ENCODE measurements at places on chromosomes 5 and 9.
A peak's percentile ranks its signal among the peaks of the same experiment; 100 is the strongest.

DNA sequence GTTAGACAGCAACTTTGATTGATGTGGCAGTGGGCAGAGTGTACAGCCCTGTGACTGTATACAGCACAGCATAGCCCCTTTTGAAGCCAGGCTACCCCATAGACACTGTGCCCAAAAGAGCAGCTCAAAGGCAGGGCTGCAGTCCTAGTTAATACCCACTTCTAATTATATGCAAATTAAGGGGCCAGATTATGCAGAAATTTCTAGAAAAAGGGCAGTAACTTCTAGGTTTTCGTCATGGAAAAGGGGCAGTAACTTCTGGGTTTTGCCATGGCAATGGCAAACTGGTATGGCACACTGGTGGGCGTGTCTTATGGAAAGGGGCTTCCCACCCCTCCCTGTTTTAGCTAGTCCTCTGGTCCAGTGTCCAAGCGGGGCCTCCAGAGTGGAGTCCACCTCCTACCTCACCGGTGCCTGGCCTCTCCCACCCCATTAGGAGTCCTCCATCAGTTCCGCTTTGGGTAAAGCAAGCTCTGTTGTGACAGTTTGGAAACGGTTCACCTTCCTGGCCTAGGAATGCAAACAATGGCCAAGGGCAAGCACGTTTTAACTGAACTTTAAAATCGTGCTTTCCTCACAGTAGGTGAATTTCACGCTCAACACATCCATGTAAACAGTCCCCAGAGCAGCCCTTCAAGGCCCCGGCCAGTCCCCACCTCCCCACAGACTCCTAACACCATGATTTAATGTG is 5.6 kb downstream of the ADAMTS13 start:
- no peak for ATAC-seq

DNA sequence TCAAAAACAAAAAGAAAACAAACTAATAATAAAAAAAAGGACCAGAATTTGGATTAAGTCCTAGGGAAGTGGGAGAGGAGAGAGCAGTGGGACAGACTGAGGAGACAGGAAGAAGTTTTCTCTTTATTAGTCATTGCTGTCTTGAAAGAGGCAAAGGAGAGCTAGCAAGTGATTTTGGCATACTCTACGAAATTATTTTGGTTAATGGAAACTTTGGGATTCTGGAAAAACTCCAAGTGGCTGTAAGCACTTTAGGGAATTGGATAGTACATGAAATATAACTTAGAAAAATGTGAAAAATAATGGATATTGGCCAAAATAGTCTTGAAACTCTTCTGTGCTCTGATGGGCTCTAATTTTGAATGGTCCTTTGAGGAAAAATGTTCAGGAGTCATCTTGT is 1641.8 kb upstream of the WWC1 start:
- ATAC-seq, result no peak

GRCh38 chr5:140553657-140554056 is 3.6 kb downstream of the SRA1 start:
- ATAC-seq, result peak; percentile 37

GRCh38 chr5:65480306-65480865 is 1.3 kb downstream of the ADAMTS6 start:
- no peak for ATAC-seq

- no peak for ATAC-seq
These were observed 154.5 kb upstream of the APC start for GRCh38 chr5:112583166-112583565.

DNA sequence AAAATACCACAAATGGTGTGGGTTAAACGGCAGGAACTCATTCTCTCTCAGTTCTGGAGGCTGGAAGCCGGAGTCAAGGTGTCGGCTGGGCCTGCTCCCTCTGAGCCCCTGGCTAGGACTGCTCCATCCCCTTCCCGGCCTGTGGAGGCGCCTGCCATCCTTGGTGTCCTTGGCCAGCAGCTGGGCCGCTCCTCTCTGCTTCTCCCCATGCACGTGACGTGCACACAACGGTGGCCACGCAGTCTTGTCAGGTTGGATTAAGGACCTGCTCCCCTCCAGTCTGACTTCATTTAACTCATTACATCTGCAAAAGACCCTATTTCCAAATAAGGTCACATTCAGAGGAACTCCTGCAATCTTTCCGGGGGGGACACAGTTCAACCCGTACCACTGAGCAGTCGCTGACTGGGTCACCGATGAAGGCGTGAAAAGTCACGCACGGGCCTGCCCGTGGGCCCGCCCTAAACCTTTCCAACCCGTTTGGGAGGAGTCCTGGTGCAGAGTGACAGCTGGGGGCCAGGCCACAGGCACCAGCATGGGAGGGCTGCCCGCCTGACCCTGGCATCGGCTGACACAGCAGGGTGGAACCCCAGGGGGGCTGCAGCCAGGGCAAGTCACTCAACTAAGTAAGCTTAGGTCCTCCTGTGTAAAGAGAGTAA is 135.2 kb downstream of the COL23A1 start:
- no peak for ATAC-seq

- no peak for ATAC-seq
These were observed 82.2 kb upstream of the CXCL14 start for GRCh38 chr5:135660826-135661575.

DNA sequence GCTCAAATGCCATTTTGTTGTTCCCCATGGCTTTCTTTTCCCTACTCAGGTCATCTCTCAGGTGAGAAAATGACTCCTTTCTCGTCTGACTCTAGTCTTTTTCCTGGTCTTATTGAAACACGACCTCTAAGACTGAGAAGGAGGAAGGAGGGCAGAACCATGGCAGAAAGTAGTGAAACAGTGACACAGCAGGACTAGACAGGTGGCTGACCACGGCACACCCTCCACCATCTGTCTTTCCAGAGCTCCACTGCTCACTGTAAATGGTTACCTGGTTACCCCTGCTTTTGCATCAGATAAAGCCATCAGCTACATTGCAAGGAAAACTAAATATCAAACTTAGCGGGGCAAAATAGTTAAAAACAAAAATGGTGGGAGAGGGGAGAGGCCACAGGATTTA is 30.9 kb downstream of the NR4A3 start:
- no peak for ATAC-seq

GRCh38 chr9:121652021-121652837 is 795 bp downstream of the DAB2IP start:
- ATAC-seq, result no peak

DNA sequence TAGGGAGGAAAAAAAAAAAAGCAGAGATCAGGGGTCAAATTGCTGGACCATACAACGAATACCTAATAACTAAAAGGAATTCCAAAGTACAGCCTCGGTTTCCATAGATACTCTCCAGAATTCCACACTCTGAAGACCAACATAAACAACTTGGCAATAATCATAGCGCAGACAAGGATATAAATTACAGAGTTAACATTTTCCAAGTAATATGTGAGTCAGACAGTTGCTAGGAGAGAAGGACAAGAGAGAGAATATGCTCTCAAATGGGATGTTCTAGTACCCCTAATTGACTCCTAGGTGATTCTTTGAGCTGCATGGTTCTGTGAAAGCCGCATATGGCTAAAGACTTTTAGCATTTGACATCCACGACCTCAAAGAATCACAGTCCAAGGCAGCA is 165.2 kb downstream of the FRMD3 start:
- ATAC-seq, result no peak

- ATAC-seq, result peak; percentile 62
These were observed 102.5 kb upstream of the DHFR start for GRCh38 chr5:80757290-80757689.

- no peak for ATAC-seq
These were observed 25.6 kb downstream of the LYRM7 start for GRCh38 chr5:131196331-131196730.

DNA sequence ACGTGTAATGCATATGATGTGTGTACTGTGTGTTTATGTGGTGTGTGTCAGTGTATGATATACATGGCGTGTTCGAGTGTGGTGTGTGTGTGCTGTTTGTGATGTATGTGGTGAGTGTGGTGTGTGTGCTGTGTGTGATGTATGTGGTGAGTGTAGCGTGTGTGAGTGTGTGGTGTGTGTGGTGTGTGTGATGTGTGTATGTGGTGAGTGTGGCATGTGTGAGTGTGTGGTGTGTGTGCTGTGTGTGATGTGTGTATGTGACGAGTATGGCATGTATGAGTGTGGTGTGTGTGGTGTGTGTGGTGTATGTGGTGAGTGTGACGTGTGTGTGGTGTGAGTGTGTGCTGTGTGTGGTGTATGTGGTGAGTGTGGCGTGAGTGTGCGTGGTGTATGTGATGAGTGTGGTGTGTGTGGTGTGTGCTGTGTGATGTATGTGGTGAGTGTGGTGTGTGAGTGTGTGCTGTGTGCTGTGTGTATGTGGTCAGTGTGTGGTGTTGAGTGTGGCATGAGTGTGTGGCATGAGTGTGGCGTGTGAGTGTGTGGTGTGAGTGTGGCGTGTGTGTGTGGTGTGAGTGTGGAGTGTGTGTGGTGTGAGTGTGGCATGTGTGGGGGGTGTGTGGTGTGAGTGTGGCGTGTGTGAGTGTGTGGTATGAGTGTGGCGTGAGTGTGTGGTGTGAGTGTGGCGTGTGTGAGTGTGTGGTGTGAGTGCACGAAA is 56.8 kb upstream of the CKS2 start:
- no peak for ATAC-seq

- ATAC-seq, result no peak
These were observed 1369.8 kb upstream of the NUDT12 start for GRCh38 chr5:104932431-104932830.

DNA sequence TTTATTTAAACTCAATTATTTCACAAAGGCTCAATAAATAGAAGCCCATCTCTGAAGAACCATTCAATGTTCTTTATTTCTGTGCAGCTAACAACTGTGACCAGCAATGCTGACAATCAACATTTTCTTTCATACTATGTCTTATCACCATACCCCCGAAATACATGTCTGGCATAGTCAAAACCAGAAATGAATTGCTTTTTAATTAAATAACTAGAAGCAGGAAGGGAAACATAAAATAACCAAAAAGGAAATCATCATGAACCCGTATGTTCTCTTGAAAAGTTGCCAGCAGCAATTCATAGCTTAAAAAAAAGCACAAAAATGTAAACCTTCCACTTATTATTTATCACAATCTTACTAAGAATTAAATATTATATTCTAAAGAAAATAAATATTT is 212.4 kb downstream of the TMEM232 start:
- no peak for ATAC-seq

DNA sequence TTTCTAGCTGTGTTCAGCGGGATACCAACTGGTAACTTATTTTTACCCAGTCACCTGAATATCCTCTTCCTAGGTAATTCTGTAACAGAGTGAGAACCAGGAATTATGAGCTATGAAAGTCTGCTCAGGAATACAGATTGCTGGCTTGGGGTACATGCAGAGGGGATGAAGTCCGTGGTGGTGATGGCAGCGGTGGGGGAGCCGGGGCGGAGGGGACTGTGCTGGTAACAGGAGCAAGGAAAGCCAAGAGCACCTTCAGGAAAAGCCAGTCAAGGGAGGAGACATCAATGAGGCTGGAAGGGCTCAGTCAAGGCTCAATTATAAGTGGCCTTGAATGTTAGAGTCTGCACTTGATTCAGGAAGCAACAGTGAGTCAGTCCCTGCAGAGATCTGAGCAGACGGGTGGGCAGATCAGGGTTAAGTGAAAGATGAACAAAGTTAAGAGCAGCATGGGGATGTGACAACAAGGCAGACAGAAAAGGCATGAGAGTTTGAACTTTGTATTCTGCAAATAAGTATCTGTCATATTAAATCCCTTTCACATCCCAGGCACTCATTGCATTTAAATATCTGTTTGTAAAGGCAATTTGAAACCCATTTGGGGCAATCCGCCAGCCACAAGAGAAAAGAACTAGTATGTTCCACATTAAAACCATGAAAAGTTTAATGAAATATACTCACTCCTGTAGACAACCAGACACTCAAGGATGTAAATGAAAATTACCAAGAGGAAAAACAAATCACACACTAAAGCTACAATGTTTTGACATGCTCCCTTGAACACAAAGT is 101.2 kb downstream of the TTC39B start:
- no peak for ATAC-seq

GRCh38 chr5:68383888-68384310 is 168.3 kb downstream of the PIK3R1 start:
- no peak for ATAC-seq

GRCh38 chr9:11457825-11458790 is 845.3 kb upstream of the PTPRD start:
- no peak for ATAC-seq

- no peak for ATAC-seq
These were observed 27.4 kb upstream of the WHRN start for GRCh38 chr9:114532561-114533237.

DNA sequence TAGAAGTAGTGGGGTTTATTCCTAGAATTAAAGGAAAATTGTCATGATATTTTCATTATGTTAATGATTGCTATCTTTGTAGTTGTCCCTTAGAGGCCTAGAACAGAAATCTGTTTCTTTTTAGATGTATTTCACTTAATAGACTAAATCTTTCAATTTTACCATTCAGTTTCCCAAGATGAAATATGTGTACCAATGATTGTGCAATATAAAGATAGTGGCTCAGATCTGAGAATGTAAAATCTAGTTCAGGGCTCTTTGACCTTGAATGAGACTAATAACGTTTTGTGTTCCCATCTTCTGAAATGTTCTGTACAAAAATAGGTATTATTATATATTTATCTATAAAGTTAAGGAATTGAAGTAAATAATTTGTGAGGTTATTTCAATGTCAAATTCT is 947.9 kb downstream of the DTWD2 start:
- no peak for ATAC-seq

DNA sequence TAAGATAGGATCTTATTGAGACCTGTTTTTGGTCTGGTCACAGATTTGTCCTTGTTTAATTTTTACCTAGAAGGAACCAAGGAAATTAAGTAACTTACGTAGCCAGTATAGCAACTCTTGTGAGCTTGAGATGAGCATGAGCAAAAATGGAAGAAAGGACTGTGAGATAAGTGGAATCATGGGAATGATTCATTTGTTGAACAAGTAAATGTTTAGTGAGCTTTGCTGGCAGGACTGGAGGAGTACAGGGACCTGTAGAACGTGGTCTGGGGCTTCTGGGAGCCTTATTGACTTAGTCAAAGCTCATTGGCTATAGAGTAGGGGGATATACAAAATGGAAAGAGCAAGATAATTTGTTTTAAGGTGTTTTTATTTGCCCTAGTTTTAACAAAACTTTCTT is 3.0 kb downstream of the RAD23B start:
- ATAC-seq, result no peak

GRCh38 chr9:135486267-135487065 is 6.9 kb downstream of the PPP1R26 start:
- ATAC-seq, result no peak

- no peak for ATAC-seq
These were observed 23.2 kb downstream of the ECM2 start for GRCh38 chr9:92512622-92513021.

- ATAC-seq, result no peak
These were observed 33.2 kb downstream of the IDNK start for GRCh38 chr9:83656032-83656680.

GRCh38 chr9:128908372-128908771 is 12.4 kb upstream of the PHYHD1 start:
- ATAC-seq, result no peak

Measured in activated CD4-positive, CD25-positive, alpha-beta regulatory T cell treated with anti-CD3 and anti-CD28 coated beads, Interleukin-2, amount 50 U/mL, for 24 hours (primary cell).